Stimulated activated CD4-positive, alpha-beta T cell treated with anti-CD3 and anti-CD28 coated beads, TNF-alpha, amount 100 ng/mL, for 4 hours (primary cell): ENCODE measurements at places on chromosomes 16 and 17.

GRCh38 chr16:53881371-53881770 is 177.4 kb downstream of the FTO start:
- DNase-seq, result no peak

GRCh38 chr16:89601906-89602272 is 11.6 kb upstream of the DPEP1 start:
- no peak for DNase-seq

GRCh38 chr16:3980253-3981111 is 100.0 kb upstream of the CREBBP start:
- no peak for DNase-seq

DNA sequence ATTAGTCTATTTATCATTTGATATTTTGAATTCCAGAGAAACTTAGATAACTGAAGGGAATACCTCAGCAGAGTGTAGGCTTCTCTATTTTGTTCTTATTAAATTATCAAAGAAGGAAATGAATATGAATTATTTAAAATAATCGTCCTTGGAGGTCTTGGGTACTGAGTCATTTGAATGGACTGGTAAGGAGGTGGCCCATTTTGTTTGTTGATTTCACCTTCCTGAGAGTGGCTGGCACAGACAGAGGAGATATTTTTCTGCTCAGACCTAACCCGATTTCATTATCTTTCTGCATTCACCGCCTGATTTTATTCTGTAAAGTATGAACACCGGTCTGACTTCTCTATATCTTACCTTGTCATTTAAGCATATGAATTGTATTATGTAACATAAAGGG is 88.0 kb downstream of the USP22 start:
- DNase-seq, result no peak
